ENCODE measurements at places on chromosomes 7 and 10.

DNA sequence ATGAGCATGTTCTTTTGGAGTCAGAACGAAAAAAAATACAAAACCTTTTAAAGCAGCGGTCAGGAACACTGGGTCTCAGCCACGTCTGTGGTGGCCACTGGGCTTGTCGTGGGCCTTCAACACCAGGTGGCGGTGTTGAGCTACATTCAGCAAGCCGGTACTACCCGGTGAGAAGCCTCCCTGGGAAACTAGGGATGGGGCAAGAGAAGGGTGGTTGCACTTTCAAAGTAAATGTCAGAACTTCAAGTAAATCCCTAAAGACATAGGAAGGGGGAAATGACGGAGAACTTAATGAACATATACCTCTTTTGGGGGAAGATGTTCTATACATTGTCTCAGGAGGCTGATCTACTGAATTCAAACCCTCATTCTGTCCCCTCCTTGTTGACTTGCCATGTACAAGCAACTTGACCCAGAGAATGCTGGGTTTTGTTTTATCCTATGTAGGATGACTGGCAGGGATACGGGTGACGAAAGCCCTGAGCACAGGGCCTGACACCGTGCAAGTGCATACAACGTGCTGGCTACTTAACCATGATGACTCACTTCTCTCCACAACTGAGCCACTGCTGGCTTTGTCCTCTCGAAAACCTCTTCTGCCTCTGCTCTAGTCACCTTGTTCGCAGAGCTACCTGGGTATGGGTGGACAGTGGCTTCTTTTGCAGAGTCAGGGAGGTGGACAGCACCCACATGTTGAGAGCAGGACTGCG lies 49.0 kb upstream of the BAMBI start:
- peak; percentile 85 for DNase-seq

- no peak for DNase-seq
Observed at GRCh38 chr7:39624935-39625694, 1.7 kb downstream of the RALA start.

DNA sequence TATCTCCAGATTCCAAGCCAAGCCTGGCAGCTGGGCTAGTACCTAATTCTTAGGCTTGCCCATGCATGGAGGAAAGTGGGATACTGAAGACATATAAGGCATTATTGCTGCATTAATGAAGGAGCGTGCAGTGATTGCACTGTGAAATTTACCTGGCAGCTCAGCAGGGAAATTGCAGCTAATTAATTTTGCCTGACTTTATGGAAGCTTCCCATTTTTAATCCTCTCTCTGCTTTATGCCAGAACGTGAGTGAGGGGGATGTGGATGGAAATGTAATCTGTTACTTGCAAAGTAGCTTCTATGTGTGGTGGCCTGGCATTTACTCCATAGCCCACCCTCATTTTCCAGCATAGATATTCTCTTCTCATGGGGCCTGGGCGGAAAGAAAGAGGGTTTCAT lies 134.9 kb downstream of the SH2D4B start:
- DNase-seq, result no peak

DNA sequence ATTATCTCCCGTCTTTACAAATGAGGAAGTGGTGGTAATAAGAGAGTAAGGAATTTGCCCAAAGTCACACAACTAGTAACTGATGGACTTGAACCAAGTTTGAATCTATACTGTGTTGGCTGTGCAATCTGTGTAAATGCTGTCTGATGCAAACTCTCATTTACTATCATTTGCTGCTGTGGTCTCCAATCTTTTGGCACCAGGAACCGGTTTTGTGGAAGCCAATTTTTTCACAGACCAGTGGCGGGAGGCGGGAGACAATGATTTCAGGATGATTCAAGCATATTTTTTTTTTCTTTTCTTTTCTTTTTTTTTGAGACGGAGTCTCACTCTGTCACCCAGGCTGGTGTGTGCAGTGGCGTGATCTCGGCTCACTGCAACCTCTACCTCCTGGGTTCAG lies 450.0 kb upstream of the FZD8 start:
- no peak for DNase-seq

GRCh38 chr10:11810313-11810766 lies 12.8 kb upstream of the PROSER2 start:
- no peak for DNase-seq

- DNase-seq, result no peak
Observed at GRCh38 chr7:30977222-30977621, 13.5 kb downstream of the GHRHR start.

DNA sequence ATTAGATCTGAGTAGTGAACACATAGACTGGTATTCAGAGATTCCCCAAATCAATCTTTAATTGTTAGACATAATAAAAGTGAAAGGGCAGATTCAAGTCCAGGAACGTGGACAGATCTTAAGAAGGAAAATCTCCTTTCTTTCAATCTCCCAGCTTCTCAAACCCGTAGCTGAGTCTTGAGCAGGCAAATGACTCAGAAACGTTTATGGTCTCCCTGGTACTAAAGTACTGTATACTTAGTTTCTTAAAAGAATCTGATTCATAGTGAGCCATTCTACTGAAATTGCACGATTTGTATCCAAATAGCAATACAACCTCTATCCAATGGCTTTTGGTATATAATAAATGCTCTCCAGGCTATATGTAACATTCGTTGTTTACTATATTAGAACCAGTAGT lies 140.4 kb upstream of the RHEB start:
- DNase-seq, result no peak

GRCh38 chr7:2825559-2826227 lies 18.4 kb downstream of the GNA12 start:
- DNase-seq, result no peak

DNA sequence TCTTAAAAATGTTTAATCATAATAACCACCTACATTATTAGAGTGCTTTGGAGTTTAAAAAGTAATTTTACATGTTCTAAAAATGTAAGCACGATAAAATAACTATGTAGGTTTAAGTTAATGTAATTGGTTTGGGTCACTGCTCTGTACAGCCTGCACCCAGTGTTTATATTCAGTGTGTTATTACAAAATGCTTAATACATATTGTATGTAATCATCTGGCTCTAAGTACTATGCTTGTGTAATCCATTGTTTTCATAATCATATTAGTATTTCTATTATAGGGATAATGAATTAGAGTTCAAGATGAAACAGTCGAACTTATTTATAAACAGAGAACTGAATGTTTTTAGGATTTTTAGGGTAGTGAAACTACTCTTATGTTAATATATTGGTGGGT lies 13.1 kb downstream of the RPA3 start:
- DNase-seq, result no peak

DNA sequence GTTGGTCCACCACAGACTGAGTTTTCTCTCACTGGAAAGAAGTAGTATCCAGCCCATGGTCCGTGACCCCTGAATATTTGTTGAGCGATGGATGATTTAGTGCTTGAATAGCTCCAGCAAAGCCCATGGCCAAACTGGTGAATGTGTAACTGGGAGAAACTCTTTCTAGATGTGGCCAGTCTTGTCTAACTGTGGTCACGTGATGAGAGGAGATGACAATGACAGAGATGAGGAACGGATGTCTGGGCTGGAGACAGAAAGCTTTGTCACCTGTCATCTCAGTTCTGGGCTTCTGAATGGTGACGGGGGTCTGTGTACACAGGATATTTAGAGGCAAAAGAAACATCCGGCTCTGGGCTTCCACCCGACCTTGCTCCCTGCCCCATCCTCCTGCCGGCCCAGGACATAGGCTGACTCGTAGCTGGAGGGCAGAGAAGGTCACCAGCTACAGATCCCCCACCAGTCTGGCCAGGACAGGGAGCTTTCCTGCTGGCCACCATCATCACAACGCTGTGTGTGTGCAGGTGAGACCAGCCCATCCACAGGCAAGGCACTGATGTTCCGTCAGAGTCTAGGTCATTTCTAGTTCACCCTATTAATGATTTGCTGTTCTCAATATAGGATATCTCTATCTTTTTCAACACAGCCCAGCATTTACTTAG lies 152.5 kb upstream of the TNS3 start:
- no peak for DNase-seq

DNA sequence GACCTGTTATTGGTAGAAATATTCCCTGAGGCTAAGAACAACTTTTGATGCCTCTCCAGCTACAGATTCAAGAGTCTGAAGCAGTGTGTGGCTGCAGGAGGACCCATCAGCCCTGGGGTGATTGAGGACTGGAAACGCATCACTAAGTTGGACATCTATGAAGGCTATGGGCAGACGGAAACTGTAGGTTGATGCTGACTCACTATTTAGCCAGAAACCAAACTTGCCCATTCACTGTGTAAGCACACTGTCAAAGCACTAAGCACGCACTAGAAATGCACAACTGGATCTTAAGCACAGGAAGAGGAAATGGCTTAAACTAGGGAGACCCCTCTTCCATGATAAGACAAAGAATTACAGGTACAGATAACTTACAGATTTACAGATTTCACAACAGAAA lies 20.8 kb downstream of the ACSM6 start:
- DNase-seq, result no peak

- DNase-seq, result no peak
Observed at GRCh38 chr10:126094537-126094936, 198.2 kb downstream of the FANK1 start.

- DNase-seq, result no peak
Observed at GRCh38 chr10:20698837-20699236, 198.3 kb downstream of the NEBL start.

DNA sequence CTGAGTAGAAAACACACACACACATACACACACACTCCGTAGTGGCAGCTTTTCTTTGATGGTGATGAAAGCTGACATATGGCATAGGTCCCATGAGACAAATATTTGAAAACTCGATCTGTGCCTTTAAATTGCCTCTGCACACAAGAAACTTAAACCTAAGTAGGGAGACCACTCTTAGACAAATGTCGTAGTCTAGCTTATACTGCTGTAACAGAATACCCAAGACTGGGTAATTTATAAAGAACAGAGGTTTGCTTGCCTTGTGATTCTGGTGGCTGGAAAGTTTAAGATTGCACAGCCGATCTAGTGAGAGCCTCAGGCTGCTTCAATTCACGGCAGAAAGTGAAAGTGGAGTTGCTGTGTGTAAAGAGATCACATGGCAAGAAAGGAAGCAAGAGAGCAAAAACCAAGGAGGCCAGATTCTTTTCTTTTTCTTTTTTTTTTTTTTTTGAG lies 489.4 kb upstream of the SORCS1 start:
- peak; percentile 13 for DNase-seq

DNA sequence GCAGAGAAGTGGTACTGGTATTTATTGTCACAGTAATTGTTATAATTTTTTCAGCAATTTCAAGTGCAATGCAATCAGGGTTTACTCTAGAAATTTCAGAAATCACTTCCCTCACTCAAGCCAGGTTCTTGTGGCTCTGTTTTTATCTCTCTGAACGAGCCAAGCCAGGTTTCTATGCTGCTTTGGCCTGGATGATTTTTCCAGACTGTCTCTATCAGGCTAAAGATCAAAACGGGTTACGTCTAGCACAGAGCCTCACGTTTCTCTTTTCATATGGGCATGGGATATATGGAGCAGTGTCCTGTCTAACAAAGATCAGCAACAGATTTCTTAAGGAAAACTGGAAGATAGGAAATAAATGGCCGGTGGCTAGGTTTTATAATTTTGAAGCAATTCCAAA lies 1105.3 kb downstream of the NRG3 start:
- DNase-seq, result no peak

DNA sequence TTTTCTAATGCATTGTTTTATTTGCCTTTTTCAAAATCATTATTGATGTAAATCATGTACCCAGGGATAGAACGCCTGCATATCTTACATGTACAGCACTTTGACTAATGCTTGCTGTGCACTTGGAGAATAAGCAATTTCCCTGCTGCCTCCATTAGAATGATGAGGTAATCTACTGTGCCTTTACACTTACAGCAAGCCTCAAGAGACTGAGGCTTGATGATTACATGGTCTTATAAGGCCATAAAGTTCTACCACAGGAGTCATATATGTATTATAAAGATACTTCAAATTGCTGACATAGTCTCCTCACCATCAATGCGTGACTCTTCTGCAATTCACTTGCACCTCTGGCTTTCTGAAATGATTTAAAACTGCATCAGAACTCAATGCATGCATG lies 328.6 kb upstream of the HGF start:
- DNase-seq, result no peak

- DNase-seq, result no peak
Observed at GRCh38 chr7:107969856-107970255, 33.1 kb downstream of the LAMB1 start.

DNA sequence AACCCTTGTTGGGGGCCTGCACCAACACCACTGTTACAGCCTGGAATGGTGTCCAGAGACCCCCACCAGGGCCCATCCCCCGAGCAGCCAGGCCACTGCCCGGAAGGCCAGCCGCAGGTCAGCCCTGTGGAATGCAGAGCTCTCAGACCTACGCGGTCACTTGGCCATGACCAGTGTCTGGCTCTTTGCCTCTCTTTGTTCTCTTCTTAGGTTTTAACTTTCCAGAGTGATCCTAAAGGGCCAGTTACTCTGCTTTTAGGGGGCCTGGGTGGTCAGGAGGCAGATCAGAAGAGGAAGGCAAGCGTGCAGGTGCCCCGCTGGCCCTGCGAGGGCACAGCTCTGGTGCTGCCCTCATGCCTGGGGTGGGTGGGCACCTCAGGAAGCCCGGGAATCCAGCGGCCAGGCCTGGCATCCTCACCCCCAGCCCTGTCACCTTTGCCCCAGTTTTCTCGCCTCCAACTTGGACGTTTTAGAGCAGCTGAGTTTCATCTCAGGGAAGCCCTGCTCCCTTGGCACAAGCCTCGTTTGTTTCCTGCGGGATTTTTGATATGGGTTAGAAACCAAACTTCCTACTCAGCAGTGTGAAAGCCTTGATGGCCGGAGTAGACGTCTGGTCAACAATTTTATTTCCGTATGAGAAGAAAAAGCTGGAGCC lies 62.5 kb upstream of the CHST15 start:
- no peak for DNase-seq

GRCh38 chr10:7583626-7584025 lies 83.1 kb downstream of the ITIH5 start:
- DNase-seq, result no peak

GRCh38 chr10:70652761-70653657 lies 19.3 kb upstream of the ADAMTS14 start:
- DNase-seq, result no peak

DNA sequence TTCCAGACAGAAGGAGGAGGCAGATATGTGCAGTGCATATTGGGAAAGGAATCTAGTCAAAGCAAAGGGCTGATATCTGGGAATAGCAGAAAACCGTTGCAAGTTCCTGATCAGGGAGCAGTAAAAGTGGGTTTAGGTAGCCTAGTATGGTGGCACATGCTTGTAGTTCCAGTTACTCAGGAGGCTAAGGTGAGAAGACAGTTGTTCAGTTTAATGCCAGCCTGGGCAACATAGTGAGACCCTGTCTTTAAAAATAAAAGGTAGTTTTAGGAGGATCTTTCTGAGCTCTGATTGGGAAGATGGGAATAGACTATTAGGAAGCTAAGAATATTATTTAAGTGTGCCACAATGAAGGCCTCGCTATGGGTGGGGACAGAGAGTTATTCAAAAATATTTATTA lies 1.7 kb downstream of the CCDC172 start:
- no peak for DNase-seq

- DNase-seq, result no peak
Observed at GRCh38 chr10:31383810-31384588, 65.0 kb downstream of the ZEB1 start.

- DNase-seq, result no peak
Observed at GRCh38 chr7:40880581-40880980, 745.8 kb downstream of the SUGCT start.

Data from A673 (cell line).